ENCODE measurements at places on chromosomes 13 and 19. TPM values are rescaled to one million over a fixed set of nuclear protein-coding genes. Genes with fewer than 3 reads are reported as not detected.

GRCh38 chr13:112441779-112442310 lies 65.7 kb downstream of the SPACA7 start:
- no peak for DNase-seq
- H3K36me3 ChIP-seq = no peaks in the 10 kb centered on the region
- H3K4me3 ChIP-seq = no peak overlapping the region
- H3K4me1 ChIP-seq = no peaks in the 10 kb centered on the region

DNA sequence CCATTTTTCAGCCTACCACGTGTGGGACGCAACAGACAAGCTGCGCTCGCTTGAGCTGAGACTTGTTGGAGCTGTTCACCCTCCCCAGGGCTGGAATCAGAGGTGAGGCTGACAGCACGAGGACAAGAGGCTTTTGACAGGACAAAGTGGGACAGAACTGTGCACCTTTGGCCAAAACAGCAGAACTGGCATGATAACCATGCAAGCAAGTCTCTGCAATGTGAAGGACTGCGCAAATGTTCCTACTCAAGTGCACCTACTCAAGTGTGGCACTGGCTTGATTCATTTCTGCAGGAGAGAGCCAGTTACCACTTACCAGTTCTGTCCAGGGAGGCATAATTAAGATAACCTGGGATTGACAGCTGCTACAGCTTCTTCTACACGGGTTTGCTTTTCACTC lies 62.2 kb upstream of the TM9SF2 start:
- H3K27me3 ChIP-seq = no peaks in the 10 kb centered on the region
- no peaks in the 10 kb centered on the region for H3K4me1 ChIP-seq
- H3K27ac ChIP-seq = no peak overlapping the region
- no peak for DNase-seq
- no peaks in the 10 kb centered on the region for H3K36me3 ChIP-seq

DNA sequence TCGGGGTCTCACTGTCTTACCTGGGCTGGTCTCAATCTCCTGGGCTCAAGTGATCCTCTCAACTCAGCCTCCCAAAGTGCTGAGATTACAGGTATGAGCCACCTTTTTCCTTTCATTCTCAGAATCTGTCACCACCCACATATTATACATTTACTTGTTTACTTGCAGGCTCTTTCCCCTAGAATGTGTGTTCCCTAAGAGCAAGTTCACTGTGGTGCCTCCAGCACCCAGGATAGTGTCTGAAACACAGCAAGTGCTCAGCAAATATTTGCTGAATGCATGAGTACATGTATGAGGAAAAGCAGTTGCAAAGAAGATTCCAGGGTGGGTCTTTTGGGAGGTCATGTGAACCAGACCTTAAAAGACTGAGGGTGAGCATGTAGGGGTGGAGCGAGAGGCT lies 96.8 kb downstream of the RGCC start:
- H3K4me3 ChIP-seq = no peak overlapping the region
- no peaks in the 10 kb centered on the region for H3K4me1 ChIP-seq
- no peak for DNase-seq
- H3K27ac ChIP-seq = no peak overlapping the region
- H3K27me3 ChIP-seq = no peaks in the 10 kb centered on the region

- H3K27ac ChIP-seq = no peak overlapping the region
- DNase-seq = no peak
- no peaks in the 10 kb centered on the region for H3K27me3 ChIP-seq
- no peak overlapping the region for H3K4me3 ChIP-seq
These were observed 24.0 kb upstream of the KATNAL1 start for GRCh38 chr13:30331331-30331771.

DNA sequence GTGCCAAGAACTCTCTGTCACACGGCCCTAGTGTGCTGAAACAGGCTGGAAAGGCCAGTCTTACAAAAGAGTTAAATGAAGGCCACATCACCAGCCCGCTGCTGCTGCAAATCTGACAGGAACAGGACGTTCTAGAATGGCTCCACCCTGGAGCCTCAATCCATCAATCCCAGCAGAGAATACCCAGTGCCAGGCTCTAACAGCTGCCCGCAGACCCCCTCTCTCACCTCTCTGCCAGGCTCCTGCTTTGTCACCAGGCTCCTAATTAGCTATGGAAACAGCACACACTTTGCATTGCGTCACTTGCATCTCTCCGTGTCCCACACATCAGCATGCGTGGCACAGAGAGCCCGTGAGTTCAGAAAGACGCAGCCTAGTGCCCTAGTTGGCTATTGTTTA lies 314.1 kb downstream of the FOXO1 start:
- H3K27me3 ChIP-seq = no peaks in the 10 kb centered on the region
- no peak overlapping the region for H3K27ac ChIP-seq
- no peak overlapping the region for H3K4me3 ChIP-seq
- no peaks in the 10 kb centered on the region for H3K4me1 ChIP-seq
- DNase-seq = no peak

- H3K27ac ChIP-seq = no peak overlapping the region
- no peaks in the 10 kb centered on the region for H3K36me3 ChIP-seq
- no peaks in the 10 kb centered on the region for H3K4me1 ChIP-seq
- no peak overlapping the region for H3K4me3 ChIP-seq
These were observed 562.5 kb downstream of the GPC6 start for GRCh38 chr13:93789058-93789457.

DNA sequence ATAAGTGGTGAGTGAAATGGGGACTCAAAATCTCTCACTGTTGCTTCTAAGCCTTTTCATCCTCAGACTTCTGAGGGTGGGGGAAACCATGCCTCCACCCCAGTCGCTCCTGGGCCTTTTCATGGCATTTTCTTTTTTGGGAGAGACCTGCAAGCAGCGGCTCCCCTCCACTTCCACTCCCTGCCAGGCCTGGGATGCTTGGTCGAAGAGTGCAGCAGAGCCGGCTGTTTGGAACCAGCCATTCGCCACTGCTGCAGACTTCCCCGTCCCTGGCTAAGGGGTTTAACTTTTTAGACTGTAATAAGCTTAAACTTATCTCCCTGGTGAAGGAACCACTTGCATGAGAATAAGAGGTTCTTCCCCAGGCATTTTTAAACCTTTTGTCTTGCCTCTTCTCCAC lies 617.2 kb downstream of the PCDH9 start:
- DNase-seq = no peak
- no peaks in the 10 kb centered on the region for H3K27me3 ChIP-seq
- no peaks in the 10 kb centered on the region for H3K36me3 ChIP-seq
- no peak overlapping the region for H3K4me3 ChIP-seq
- no peaks in the 10 kb centered on the region for H3K4me1 ChIP-seq
- no peak overlapping the region for H3K27ac ChIP-seq

- no peaks in the 10 kb centered on the region for H3K36me3 ChIP-seq
- no peak overlapping the region for H3K4me3 ChIP-seq
- H3K27ac ChIP-seq = no peak overlapping the region
- H3K4me1 ChIP-seq = no peaks in the 10 kb centered on the region
- DNase-seq = no peak
These were observed 18.2 kb downstream of the IL17D start for GRCh38 chr13:20721454-20722357.

DNA sequence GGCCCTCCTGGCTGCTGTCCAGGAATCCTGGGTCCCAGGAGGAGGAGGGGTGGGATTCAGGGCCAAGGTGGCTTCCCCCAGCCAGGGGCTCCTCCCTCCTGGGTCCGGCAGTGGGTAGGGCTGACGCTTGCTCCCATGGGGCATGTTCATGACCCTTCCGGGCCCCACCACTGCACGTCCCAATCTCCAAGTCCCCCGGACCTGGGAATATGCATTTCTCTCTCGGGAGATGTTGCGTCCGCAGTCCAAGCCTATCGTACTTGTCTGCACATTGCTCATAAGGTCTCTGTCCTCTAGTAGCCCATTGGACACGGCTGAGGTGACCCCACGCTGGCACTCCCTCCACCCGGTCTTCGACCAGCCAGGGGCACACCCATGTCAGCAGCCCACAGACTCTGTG lies 192.3 kb downstream of the TEX29 start:
- no peaks in the 10 kb centered on the region for H3K27me3 ChIP-seq
- no peaks in the 10 kb centered on the region for H3K4me1 ChIP-seq
- no peaks in the 10 kb centered on the region for H3K36me3 ChIP-seq

- no peaks in the 10 kb centered on the region for H3K4me1 ChIP-seq
- no peak overlapping the region for H3K27ac ChIP-seq
- no peaks in the 10 kb centered on the region for H3K27me3 ChIP-seq
- H3K4me3 ChIP-seq = no peak overlapping the region
- DNase-seq = no peak
- no peaks in the 10 kb centered on the region for H3K36me3 ChIP-seq
These were observed 610.6 kb upstream of the ATXN8OS start for GRCh38 chr13:69496981-69497380.

GRCh38 chr19:57786286-57786685 lies 16.8 kb downstream of the ZNF586 start:
- H3K4me3 ChIP-seq = no peak overlapping the region
- DNase-seq = no peak
- H3K27me3 ChIP-seq = no peaks in the 10 kb centered on the region
- H3K4me1 ChIP-seq = no peaks in the 10 kb centered on the region

DNA sequence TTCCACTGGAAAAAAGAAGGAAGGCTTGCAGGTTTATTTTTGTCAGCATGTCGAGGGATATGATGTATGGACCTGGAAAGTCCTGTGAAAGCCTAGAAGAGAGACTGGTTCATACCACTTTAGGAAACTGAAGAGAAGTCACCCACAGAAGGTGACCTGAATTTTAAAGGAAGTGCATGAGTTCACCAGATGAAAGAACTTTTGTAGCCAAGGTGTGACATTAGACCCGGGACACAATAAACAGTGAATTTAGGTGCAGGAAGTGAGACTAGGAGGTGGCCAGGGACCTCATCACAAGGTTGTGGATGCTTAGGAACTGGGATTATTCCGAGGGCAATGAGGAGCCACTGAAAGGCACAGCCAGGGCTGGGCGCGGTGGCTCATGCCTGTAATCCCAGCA lies 79.1 kb downstream of the ZNF429 start:
- no peaks in the 10 kb centered on the region for H3K27me3 ChIP-seq
- no peak overlapping the region for H3K4me3 ChIP-seq
- DNase-seq = no peak
- no peak overlapping the region for H3K27ac ChIP-seq

GRCh38 chr19:34075661-34076091 lies 96.6 kb upstream of the LSM14A start:
- H3K4me3 ChIP-seq = no peak overlapping the region
- no peaks in the 10 kb centered on the region for H3K4me1 ChIP-seq
- no peak overlapping the region for H3K27ac ChIP-seq
- no peak for DNase-seq

- H3K36me3 ChIP-seq = no peaks in the 10 kb centered on the region
- H3K27ac ChIP-seq = no peak overlapping the region
- H3K27me3 ChIP-seq = no peaks in the 10 kb centered on the region
- H3K4me3 ChIP-seq = no peak overlapping the region
- peaks cover 24% of the 10 kb centered on the region for H3K4me1 ChIP-seq
- DNase-seq = no peak
These were observed 1.9 kb downstream of the NFKBIB start for GRCh38 chr19:38901683-38902082.

GRCh38 chr13:53073711-53074110 lies 45.1 kb downstream of the OLFM4 start:
- DNase-seq = no peak
- no peak overlapping the region for H3K27ac ChIP-seq
- no peaks in the 10 kb centered on the region for H3K27me3 ChIP-seq
- H3K36me3 ChIP-seq = no peaks in the 10 kb centered on the region
- H3K4me3 ChIP-seq = no peak overlapping the region

GRCh38 chr13:78806457-78806856 lies 147.5 kb upstream of the OBI1 start:
- H3K4me1 ChIP-seq = no peaks in the 10 kb centered on the region
- no peaks in the 10 kb centered on the region for H3K36me3 ChIP-seq
- no peak overlapping the region for H3K27ac ChIP-seq
- no peak for DNase-seq

FFAR1 gene
- not detected for total RNA-seq

PRR19 gene
- 2.1 TPM for total RNA-seq

SMIM24 gene
- 0.28 TPM for total RNA-seq

METTL21C gene
- total RNA-seq = not detected

ATP4A gene
- not detected for total RNA-seq

FXYD3 gene
- not detected for total RNA-seq

ZNF829 gene
- total RNA-seq = 7.2 TPM

ELSPBP1 gene
- total RNA-seq = not detected

SERPINE3 gene
- total RNA-seq = not detected

RAB3D gene
- 46.6 TPM for total RNA-seq

Data from Panc1 (cell line).